Neural progenitor cell (in vitro differentiated cells): ENCODE measurements at places on chromosomes 11 and 22. TPM values are rescaled to one million over a fixed set of nuclear protein-coding genes. Genes with fewer than 3 reads are reported as not detected.

PANX2 gene
- total RNA-seq, result 0.88 and 1.9 TPM in 2 replicates

OR5I1 gene
- not detected in 2 replicates for total RNA-seq

LRRC10B gene
- total RNA-seq, result 0.74 TPM in 1 of 2 replicates, not detected in the other

PATE2 gene
- total RNA-seq, result 0.24 TPM in 1 of 2 replicates, not detected in the other

C11orf91 gene
- not detected in 2 replicates for total RNA-seq

PTGDR2 gene
- 0.06 TPM in 1 of 2 replicates, not detected in the other for total RNA-seq

DNA sequence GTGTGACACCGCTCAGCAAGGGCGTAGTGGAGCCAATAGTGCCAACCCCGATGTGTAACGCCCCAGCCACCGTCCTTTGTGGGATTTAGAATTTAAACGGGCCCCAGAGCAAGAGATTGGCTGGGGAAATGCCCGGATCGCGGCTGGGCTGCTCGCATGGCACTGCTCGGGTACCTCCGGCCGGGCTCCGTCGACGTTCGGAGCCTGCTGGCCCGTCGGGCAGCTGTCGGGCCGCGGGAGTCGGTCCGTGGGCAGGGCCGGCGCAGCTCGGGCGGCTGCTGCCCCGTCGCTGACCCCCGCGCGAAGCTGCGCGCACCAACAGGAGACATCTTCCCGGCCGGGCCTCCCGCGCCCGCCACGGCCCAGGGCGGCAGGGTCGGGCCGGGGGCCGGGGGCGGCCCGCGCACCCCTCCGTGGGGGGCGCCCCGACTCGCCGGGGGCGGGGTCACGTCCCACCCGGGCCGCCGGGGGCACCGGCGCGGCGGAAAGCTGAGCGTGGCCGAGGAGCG is 1.3 kb upstream of the KDM2A start:
- DNase-seq, result peak; percentile 62

GRCh38 chr11:61061081-61061826 is 41.0 kb upstream of the CD5 start:
- no peak for DNase-seq

DNA sequence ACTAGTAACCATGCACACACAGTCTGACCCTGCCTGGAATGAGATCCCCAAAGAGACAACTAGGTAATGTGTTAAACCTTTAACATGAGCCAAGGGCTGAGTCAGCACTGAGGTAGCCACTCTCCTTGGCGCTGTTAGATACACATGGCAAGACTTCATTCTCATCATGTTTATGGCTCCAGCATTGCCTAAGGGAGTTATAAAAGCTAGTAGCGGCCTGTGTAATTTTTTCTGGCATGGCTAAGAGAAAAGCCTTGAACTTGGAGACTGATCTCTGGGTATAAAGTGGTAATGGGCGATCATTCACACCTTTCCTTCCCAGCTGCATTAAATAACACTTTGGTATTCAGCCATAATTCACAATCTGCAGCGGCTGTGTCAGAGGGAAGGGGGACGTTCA is 779.7 kb upstream of the LRRC4C start:
- DNase-seq, result no peak

GRCh38 chr11:122139595-122139866 is 23.5 kb upstream of the BLID start:
- DNase-seq, result no peak

DNA sequence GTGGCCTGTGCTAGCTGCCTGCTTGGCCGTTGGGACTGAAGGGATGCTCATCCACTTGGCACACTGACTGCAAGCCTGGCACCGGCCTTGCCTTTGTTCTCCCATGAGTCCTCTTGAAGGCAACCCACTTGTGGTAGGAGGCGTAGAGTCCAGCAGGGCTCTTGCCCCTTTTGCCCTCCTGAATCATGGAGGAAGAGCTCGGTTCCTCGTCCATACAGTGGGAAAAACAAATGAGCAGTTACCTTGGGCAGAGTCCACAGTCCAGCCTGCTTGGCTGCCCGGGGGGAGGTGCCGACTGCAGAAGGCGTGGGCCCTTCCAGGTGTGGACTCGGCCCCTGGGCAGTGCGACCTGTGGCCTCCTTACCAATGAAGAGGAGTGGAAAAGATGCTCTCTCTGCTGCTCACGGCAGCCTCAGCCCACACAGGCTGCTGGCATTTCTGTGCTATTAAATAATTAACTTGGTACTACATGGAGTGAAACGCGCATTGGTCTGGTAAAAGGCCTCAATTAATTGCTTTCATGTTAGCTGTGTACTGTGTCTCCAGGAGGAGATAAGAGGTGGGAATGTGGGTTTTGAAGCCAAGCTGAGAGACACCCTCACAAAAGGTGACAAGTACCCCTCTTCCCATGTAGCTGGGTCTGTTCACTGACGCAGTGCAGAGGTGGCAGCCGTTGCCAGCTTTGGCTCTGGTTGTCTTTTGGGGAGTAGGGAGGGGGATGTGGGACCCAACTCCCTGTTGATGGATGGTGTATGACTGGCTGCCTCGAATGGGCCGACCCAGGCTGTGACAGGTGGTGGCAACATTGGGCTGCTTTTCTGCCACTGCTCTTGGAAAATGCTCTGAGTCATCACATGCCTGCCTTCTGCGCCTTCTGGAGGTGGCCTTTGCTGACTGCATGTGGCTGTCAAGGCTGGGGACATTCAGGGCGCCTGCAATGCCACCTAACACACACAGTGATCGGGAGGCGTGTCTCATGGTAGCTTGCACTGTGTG is 26.8 kb upstream of the B3GAT1 start:
- DNase-seq, result no peak

DNA sequence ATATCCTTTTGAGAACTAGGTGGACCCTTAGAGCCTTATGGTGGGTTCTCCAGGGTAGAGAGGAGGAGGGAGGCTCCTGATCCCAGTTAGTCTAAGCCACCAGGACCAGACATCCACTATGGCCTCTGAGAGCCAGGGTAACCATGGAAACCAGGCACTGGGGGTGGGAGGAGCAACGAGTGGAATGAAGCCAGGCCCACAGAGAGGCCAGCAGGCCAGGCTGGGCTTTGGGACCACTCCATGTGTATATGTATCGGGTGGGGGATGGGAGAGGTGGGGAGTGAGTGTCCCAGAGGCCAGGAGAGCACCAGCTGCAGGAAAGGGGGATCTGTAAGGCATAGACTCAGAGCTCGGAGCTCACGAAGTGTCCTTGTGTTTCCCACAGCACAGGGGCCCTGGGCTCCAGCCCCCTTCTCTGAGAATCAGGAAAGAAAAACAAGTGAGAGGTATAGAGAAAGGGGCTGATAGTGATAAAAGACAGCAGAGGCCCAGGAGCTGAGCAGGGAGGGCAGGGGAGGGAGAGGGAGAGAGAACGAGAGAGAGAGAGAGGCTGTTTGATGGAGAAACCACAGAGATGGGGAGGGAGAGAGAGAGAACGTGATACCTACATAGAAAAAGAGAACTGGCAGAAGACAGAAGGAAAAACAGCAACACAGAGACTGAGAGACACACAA is 15.5 kb upstream of the TSPAN18 start:
- peak; percentile 91 for DNase-seq

DNA sequence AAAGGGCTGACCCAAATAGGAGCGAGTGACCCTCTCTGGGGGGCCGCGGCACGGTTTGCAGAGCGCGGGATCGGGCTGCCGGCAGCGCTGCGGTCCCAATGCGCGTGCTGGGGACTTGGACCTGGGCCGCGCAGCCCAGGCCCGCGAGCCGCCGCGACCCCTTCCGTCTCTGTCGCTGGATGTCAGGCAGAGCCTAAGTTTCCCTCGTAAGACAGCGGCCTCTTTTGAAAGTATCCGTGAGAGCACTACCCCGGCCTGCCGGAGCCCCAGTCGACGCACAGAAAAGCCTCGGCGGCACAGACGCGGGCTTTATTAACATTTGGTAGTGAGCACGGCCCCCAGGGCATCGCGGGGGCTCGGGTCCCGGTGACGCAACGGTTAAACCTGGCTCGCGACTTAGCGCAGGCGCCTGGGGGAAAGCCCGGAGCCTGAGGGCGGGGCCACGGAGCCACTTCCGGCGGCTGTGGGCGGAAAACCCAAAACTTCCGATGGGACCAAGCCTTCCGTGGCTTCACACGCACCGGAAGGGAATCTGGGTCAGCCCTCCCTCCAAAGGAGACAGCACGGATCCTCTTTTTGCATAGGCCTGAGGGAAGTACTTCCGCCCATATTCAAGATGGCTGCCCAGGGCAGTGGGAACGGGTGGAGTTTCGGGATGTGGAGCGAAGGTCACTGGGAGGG is 14.8 kb downstream of the BAD start:
- peak; percentile 99 for DNase-seq

- no peak for DNase-seq
Measured at GRCh38 chr11:4699697-4700435, 2.2 kb upstream of the OR51E2 start.
